ENCODE measurements at places on chromosomes 5 and 9.

GRCh38 chr5:91301106-91301846 is 81.8 kb downstream of the ARRDC3 start:
- no peak for DNase-seq

- DNase-seq = no peak
Measured at GRCh38 chr5:17440766-17441165, 57.3 kb upstream of the TAF11L2 start.

- no peak for DNase-seq
Measured at GRCh38 chr9:109579191-109579948, 81.3 kb upstream of the PTPN3 start.

GRCh38 chr9:28801144-28801799 is 1228.0 kb upstream of the C9orf72 start:
- no peak for DNase-seq

GRCh38 chr5:17249029-17249634 is 31.7 kb downstream of the BASP1 start:
- no peak for DNase-seq

DNA sequence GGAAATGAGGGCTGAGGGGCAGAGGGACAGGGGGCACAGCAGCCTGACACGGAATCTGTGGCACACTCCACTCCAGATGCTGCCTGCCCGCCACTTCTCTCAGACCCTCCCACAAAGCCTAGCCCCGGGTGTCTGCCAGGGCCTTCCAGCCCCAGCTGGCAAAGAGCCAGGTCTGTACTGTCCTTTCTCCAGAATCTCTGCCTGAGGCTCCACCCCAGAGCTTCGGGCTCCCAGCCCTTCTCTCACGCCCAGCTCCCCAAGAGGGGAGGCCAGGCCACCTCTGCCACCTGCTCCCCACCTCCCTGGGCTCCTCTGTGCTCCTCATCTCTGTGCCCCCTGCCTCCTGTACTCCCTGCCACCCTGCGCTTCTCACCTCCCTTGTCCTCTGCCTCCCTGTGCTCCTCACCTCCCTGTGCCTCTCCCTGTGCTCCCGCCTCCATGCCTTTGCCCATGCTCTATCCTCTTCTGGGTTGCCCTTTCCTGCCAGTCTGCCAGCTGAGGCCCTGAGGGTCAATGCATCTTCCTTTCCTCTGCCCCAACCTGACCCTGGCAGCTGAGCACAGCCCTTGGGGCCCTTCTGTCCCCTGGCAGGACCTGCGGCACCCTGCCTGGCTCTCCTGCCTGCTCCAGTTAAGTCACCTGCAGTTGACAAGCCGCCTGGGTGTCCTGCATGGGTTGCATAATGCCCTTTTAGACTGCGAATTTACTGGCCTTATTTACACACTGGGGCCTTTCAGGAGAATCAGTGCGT is 36.4 kb downstream of the RASGEF1C start:
- DNase-seq = no peak

GRCh38 chr9:91034976-91035824 is 233.6 kb downstream of the SYK start:
- DNase-seq = peak; percentile 32

DNA sequence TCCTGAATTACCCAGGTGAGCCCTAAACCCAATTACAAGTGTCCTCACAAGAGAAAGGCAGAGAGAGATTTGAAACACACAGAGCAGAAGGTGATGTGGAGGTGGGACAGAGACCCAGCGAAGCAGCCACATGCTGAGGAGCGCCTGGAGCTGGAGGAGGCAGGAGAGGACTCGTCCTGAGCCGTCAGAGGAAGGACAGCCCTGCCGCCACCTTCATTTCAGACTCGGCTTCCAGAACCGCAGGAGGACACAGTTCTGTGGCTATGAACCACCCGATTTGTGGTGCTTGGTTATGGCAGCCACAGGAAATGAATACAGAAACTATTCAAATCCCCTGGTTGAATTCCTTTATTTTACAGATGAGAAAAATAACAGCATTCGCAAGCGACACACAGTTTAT is 16.4 kb upstream of the FBP1 start:
- DNase-seq = no peak

GRCh38 chr9:77826116-77826515 is 178.0 kb upstream of the GNA14 start:
- DNase-seq = no peak

- DNase-seq = no peak
Measured at GRCh38 chr5:74935752-74936091, 69.5 kb upstream of the FAM169A start.

DNA sequence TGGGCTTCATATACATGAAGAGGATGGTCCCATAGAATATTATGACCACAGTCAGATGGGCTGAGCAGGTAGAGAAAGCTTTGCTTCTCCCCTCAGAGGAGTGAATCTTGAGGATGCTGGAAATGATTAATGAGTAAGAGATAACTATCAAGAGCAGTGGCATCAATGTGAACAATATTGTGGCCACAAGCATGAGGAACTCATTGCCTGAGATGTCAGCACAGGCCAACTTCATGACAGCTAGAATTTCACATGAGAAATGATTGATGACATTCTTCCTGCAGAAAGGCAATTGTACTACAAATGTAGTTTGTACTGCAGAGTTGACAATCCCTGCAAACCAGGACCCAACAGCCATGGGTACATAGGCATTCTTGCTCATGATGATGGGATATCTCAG is 586 bp downstream of the OR13C9 start:
- no peak for DNase-seq

- DNase-seq = no peak
Measured at GRCh38 chr5:138789771-138790242, 36.6 kb downstream of the CTNNA1 start.

DNA sequence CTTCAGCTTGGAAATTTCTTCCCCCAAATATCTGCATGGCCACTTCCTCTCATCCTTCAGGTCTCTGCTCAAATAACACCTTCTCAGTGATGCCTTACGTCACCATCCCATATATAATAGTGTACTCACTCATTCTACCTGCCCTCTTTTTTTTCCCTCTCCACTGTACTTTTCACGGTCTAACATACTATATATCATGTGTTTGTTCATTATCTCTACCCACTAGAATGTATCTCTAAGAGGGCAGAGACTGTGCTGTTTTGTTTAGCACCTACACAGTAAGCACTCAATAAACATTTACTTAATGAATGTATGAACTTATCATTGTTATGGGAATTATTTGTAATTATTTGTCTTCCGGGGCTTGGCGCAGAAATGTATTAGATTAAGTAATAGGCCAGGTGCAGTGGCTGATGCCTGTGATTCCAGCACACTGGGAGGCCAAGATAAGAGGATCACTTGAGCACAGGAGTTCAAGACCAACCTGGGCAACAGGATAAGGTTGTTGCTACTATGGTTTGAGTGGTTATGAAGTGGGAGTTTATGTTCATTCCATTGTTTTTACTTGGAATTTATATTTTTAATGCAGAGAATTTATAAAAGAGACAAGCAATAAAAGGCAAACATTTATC is 6.0 kb upstream of the IL13 start:
- no peak for DNase-seq

DNA sequence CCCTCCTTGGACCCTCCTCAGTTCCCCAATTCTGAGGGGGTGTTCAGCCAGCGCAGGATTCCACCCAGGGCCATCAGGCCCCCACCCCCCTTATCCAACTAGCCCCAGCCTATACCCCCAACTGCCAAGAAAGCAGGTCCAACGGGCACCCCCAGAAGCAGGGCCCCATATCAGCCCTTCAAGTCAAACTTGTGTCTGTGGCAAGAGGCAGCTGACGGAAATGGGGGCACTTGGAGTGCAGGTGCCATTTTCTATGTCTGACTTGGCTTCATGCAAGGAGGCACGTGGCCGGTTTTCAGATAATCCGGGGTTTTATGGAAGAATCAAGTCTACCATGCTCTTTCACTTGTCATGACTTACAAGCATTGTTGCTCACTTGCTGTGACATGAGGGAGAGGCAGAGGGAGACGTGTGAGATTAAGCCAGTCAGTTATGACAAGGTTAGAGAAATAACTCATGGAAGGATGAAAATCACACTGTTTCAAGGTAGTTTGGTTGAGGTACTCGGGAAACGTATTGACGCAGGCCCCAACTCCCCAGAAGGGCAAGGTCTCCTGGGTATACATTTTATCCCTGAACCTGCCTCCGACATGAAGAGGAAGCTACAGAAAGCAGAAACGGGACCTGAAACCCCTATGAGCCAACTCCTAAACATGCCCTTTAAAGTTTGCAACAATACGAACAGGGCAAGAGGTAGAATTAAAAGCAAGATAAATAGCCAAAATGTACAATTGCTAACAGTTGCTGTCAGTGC is 26.5 kb upstream of the CLPTM1L start:
- no peak for DNase-seq

- DNase-seq = no peak
Measured at GRCh38 chr5:83374547-83374946, 97.0 kb upstream of the VCAN start.

DNA sequence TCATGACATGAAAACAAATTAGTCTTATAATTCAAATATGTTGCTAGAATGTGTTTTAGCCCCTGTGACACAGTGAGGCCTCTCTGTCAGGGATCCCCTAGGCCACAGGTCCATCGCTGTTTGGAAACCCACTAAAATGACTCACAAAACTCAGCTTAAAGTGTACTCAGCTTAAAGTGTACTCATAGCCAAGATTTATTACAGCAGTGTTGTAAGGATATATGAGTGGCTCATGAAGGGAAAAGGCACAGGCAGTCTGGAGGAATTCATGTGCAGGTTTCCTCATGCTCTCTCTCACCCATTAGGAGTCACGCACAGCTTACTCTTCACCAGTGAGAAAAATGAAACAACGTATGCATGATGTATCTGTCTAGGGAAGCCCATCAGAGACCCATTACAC is 24.4 kb upstream of the TGFBI start:
- no peak for DNase-seq

GRCh38 chr9:18722882-18723281 is 248.9 kb downstream of the ADAMTSL1 start:
- no peak for DNase-seq

GRCh38 chr9:95771556-95772246 is 103.8 kb upstream of the ERCC6L2 start:
- peak; percentile 77 for DNase-seq

DNA sequence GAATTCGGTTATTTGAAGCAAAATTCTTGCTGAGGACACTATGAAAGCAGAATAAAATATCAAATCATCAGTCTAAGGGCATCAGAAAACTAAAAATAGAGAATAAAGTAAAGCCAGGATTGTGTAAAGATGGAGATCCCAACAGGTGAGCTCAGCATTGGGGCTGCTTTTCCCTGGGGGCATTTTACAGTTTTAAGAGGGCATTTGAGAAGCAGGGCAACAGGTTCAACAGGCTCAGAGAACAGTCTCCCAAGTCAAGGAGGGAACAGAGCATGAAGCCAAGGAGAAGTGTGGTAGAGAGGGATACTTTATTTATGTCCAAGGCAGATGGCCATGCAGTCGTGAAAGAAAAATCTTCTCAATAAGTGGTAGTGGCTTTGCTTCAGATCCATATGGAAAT is 145.4 kb downstream of the SYK start:
- DNase-seq = no peak

GRCh38 chr5:143699121-143699520 is 112.8 kb upstream of the HMHB1 start:
- no peak for DNase-seq

DNA sequence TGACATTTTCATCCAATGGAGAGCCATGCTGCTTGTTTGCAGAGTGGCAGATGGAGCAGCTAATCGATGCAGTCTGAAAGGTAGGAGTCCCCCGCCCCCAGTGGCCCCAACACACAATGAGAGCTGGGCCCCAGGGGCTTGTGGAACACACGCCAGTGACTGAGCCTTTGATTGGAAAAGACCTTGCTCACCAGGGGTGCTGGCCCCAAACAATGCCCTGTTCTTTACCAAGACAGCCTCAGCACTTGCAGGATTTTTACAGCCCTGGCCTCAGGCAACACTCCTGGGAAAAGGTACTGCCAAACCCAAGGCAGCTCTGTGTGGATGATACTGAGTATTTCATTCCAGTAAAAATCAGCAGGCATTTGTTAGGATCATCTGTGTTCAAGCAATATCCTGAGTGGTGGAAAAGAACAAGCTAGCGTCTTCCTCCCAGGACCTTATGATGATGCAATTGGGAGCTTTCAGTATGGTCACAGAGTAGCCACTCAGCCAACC is 276.8 kb upstream of the CLINT1 start:
- DNase-seq = peak; percentile 89

DNA sequence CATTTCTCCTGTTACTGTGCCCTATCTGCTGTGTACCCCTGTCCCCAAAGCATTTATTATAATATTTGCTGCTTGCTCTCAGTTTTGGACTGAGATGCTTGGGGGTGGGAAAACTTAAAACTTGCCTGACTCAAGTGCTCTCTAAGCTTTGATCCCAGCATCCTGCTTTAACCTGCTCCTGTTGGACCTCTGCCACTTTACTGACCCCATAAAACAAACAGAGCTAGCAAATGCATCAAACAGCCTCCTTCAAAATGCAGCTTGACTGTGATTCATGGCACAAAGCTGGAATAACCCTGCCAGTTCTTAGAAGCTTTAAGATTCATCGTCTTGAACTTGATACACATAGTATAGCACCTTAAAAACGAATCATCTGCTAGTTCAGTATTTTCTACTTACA is 212.5 kb downstream of the DEPDC1B start:
- no peak for DNase-seq

- no peak for DNase-seq
Measured at GRCh38 chr5:136521696-136522095, 156.4 kb upstream of the TRPC7 start.

DNA sequence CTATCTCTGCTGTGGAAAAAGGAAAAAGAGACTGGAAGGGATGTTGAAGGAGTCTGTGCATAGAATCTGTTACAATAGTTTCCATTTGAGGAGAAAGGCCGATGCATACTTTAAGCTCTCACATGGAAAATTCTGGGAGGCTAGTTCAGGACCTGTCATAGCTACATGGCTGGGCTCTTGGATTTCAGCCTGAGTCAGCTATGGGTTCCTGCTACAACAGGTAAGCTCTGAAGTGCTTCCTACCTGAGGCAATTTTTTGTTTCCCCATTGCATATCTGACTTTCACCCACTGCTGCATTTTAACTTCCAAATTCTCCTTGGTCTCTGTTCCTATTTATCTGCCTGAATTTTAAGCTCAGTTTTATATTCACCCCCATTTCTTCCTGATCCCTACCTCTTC is 310.7 kb downstream of the RAB3C start:
- DNase-seq = no peak

DNA sequence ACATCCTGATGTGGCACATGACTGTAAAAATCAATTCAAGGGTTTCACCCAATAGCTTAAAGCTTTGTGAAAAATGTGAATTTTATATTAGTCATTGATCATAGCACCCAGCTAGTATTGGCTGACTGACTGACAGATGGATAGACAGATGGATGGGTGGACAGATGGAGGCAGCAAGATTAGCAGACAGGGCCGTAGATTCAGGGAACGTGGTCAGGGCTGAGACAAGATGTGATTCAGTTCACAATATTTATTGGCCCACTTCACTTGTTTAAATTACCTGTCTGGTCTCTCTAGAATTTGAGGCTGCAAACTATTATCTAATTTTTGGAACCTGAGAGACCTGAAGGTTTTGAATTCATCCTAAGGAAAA is 12.0 kb upstream of the PCSK5 start:
- DNase-seq = no peak

- DNase-seq = no peak
Measured at GRCh38 chr9:114583371-114584155, 4.0 kb upstream of the ATP6V1G1 start.

- no peak for DNase-seq
Measured at GRCh38 chr5:96649681-96650540, 12.3 kb upstream of the CAST start.
